ENCODE measurements at places on chromosomes 6 and 20.

DNA sequence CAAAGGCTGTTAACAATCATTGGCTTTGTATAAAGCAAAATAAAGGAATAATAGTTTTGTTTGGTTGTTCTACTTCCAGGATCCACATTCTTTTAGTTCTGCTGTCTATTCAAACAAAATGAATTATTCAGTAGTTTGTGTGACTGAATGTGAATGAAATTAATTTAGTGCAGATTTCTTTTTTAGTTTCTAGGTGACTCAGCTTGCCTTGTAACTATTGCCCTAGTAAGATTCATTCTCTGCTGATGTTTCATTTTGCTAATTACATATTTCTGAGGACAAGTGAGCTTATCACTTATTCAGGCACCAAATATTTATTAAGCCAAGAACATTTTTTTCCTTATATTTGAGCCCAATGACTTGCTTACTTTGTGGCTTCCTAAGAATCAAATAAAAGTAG, 46.5 kb upstream of the RIPOR2 start:
- DNase-seq = no peak

GRCh38 chr6:72950114-72950860, 275.0 kb downstream of the KHDC1L start:
- no peak for DNase-seq

DNA sequence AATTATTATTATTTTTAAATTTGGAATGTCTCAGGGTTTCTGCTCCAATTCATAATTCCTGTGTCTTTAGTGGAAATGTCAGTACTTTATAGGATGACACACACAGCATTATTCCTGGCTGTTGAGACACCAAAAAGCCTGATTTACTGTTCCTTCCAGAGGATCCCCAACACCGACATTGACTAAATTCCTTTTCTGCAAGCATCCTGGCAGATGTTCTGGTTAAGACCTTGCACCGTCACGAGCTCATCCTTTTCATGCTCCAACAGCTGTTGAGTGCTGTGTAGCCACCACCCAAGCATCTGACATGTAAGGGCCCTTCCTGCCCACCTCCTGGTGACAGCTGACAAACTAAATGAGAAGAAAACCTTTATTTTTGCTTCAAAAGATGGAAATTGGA, 284.3 kb upstream of the SULF2 start:
- no peak for DNase-seq

DNA sequence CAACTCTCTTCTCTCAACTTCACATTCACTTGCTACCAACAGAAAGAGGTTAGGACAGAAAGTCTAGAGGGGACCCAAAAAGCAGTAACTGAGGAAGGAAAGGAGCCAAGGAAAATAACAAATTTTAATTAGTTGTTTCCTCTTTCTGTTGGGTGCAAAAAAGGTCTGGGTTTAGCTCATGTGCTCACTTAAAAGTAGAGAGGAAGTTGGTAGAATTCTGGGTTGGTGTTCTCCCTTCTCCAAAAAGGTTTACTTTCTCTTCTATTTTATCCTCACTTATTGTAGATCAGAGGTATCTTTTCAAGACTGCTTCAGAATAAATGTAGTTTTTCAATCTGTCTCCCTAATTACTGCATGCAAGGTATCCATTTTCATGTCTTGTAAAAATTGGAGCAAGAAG, 42.8 kb downstream of the MAP3K7 start:
- DNase-seq = no peak

DNA sequence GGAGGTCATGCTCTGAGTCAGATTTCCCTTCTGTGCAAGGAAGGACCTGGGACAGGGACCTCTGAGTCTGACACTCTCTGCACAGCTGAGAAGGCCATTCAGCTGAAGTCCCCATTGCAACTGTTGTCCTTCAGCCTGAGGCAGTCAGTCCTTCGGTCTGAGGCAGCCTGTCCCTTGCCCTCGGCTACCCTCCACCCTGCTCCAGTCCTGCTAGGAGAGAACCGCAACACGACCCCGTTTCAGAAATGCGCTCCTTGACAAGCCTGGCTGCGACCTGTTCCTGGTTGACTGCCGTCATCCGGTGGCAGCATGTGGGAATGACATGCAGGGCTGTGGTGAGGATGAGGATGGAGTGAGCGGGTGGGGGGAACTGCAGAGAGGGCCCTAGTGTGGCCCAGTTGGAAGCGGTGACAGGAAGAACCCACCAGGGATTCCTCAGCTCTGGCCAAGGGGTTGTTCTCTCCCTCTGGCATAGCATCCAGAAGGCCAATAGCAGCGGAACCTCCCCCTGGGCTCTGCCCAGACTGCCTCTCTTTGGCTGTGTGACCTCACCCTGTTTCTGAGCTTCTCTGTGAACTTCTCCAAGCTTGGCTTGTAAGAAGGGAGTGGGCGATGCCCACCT, 40.3 kb upstream of the ANGPT4 start:
- DNase-seq = peak; percentile 50

GRCh38 chr20:8375898-8376297, 243.8 kb downstream of the PLCB1 start:
- no peak for DNase-seq

DNA sequence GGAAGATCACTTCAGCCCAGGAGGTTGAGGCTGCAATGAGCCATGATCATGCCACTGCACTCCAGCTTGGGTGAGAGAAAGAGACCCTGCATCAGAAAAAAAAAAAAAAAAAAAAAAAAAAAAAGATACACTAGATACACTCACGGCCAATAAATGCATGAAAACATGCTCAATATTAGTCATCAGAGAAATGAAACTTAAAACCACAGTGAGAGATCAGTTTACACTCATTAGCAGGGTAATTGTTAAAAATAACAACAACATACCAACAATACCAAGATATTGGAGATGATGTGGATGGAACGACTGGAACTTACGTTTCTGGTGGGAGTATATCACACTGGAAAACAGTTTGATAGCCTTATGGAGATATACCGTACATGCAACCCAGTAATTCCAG, 29.9 kb downstream of the HS3ST5 start:
- no peak for DNase-seq

DNA sequence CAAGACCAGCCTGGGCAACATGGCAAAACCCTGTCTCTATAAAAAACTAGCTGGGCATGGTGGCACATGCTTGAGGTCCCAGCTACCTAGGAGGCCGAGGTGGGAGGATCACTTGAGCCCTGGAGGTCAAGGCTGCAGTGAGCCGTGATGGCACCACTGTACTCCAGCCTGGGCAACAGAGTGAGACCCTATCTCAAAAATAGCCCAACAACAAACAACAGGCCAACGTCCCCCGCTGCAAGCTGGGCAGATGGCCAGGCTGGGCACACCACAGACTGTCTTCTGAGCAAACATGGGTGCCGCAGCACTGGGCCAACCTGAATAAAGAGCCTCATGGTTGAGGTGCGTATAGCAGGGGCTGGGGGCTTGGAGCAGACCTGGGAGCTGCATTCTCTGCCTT, 46.6 kb upstream of the SRF start:
- no peak for DNase-seq

GRCh38 chr6:158860279-158860865, 41.2 kb upstream of the EZR start:
- DNase-seq = no peak

DNA sequence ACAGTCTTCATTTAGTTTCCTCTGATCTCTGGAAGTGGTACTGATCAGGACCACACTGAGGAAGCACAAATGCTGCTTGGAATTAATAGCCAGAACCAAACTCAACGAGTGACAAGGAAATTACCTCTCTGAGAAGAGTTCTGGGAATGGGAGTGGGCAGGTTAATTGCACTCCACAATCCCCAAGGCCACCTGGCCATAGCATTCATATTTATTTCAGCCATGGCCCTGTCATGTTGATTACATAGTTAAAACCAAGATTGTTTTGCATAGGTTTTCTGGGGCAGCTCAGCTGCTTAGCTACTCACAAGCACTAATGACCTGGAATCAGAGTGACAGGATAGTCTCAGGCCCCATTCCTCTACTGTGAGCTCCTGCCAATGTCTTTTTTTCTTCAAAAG, 230.2 kb upstream of the RIMS1 start:
- no peak for DNase-seq

GRCh38 chr6:170107606-170108222, 183.2 kb downstream of the DLL1 start:
- no peak for DNase-seq

GRCh38 chr6:79170959-79171358, 63.5 kb downstream of the HMGN3 start:
- DNase-seq = no peak

GRCh38 chr20:2984028-2984501, 59.4 kb upstream of the GNRH2 start:
- no peak for DNase-seq

DNA sequence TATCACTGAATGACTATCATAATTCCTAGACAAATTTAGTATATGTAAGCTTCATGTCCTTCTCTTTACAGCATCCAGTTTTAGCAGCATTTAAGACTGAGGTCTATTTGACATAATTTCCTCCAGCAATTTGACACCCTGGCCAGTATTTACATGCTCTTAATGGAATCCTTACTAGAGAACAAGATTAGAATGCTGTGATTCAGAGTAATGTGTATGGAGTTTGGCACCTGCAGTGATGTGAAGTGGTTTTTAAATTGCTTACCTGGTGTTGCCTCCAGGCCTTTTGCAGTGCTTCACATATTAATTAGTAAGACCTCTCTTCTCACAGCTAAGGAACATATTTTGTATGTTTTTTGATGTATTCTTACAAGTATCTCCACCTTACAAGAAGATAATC, 9.8 kb downstream of the NKX2-4 start:
- DNase-seq = no peak

GRCh38 chr20:63102721-63103375, 96.1 kb upstream of the BHLHE23 start:
- peak; percentile 59 for DNase-seq

DNA sequence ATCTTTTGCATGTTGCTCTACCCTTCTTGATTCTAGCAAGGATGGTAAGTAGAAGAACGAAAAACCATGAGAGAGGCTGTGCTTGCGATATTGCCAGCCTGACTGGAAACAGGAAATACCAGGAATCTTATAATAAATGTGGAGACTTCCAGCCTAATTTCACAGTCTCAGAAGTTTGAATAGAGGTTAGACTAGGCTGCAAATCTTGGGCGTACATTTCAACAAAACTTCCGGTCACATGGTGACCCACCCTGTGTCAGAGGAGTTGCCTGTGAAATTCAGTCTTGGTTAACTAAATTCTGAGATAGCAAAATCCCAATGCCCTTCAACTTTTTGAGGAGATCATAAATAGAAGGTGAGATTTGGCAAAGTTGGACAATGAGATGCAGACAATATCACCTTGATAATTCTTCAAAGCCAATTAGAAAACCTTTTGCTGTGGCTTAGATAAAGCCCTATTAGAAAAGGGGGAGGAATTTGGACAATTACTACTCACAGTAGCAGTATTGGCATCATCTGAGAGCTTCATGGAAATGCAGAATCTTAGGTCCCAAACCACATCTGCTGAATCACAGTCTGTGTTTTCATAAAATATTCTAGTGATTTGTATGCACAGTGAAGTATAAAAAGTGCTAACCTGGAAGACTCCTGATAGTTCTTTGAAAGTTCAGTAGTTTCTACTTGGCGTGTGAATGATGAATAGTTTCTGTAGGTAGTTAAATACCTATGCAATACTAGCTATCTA, 262.0 kb upstream of the JAG1 start:
- DNase-seq = no peak

- DNase-seq = no peak
These were observed 40.3 kb upstream of the OGFRL1 start for GRCh38 chr6:71248306-71248765.

- no peak for DNase-seq
These were observed 60.7 kb downstream of the SYNJ2 start for GRCh38 chr6:158042245-158042798.

GRCh38 chr6:21046276-21046675, 512.0 kb downstream of the CDKAL1 start:
- DNase-seq = no peak

DNA sequence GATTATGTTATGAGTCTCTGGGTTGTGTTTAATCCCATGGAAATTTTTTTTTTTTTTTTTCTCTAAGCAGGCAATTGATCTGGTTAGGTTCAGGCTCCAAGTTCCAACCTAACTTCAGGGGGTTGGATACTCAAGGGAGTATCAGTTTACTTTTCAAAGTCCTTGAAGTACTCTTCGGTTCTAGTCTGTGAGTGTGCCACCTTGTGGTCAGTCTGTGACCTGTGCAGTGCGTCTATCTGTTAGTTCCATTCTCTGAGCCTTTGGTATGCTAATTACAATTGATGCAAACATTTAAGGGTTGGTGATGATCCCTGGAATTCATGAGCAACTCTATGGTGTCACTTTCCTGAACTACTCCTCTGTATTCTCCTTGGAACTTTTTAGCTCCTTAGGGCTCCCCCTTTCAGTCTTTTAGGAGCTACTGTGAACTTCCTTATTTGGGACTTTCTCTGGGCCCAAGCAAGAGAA, 342.0 kb downstream of the SOX4 start:
- no peak for DNase-seq

- no peak for DNase-seq
These were observed 211.9 kb downstream of the OR2B2 start for GRCh38 chr6:27700337-27700736.

GRCh38 chr6:169766232-169766631, 14.8 kb downstream of the ERMARD start:
- DNase-seq = no peak

- no peak for DNase-seq
These were observed 116.0 kb upstream of the VGLL2 start for GRCh38 chr6:117149324-117149723.

- DNase-seq = no peak
These were observed 579.5 kb upstream of the HTR1E start for GRCh38 chr6:86357877-86358276.

DNA sequence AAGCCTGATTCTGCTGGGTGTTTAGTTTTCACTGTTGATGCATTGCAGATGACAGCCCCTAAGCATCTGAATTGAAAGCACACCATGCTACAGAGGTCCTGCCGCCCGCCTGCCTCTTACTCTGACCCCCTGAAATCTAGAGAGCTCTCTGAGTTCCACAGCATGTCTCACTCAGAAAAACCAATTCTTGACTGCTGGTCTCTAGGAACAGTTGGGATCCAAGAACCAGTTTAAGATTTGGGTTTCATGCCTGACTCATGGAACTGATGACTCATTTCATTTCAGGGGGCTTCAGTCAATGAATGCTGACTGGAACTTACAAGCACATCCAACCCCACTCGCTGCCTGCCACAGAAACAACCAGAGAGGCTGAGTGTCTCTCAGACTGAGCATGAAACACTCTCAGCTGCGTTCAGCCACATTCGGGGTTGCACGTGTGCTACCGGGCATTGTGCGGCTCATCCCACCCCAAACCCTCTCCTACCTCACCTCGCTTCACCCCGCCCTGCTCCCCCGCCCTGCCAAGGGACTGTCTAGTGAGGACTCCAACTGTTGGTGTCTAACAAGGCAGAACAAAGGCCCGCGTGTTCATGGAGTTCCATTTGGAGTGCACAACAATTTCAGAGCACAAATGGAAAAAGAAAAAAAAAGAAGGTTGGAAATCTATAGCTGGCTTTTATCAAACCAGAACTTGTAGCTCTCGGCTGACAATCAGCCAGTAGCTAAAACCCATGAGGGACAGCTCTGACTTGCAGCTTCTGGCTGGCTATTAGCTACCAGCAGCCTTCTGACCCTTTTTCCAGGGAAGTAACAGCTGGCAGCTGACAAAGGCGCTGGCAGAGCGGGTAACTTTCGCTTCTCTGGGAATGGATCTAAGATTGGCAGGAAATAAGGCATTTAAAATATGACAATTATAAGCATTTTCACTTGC, 20.0 kb upstream of the TRAF3IP2 start:
- DNase-seq = no peak
